Mesendoderm (in vitro differentiated cells): ENCODE measurements at places on chromosomes 3 and 15.

GRCh38 chr3:146102885-146103284 lies 58.1 kb downstream of the PLOD2 start:
- no peak overlapping the region for H3K4me3 ChIP-seq
- H3K36me3 ChIP-seq: no peaks in the 10 kb centered on the region
- H3K4me1 ChIP-seq: no peaks in the 10 kb centered on the region
- no peak for DNase-seq
- no peak overlapping the region for H3K27ac ChIP-seq

DNA sequence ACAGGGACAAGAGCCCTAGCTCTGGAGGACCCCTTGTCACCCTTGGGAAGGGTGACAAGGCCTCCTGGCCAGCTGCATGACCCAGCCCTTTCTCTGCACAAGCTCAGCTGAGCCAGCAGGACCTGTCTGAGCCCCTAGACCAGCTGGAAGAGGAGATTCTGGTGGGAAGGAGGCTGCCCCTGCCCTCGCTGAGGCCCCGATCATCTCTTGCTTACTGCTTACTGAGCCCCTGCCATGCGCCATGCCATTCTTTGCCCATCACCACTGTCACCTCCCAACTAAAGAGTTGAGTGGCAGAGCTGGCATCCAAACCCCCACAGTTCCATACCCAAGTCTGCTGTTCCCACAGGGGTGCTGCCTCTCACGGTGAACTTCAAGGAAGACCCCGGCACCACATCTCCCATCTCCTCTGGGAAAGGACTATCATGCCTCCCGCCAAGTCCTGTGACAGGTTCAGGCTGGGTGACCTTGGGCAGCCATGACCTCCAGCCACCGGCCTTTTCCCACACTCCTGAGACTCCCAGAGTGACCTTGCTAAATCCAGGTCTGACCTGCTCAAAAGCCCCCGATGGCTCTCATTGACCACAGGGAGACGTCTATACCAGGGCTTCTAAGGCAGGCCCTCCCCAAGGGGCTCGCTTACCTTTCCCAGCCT lies 34.0 kb downstream of the ACSBG1 start:
- H3K27me3 ChIP-seq: no peaks in the 10 kb centered on the region
- DNase-seq: no peak
- no peak overlapping the region for H3K4me3 ChIP-seq
- no peak overlapping the region for H3K27ac ChIP-seq
- no peaks in the 10 kb centered on the region for H3K4me1 ChIP-seq

DNA sequence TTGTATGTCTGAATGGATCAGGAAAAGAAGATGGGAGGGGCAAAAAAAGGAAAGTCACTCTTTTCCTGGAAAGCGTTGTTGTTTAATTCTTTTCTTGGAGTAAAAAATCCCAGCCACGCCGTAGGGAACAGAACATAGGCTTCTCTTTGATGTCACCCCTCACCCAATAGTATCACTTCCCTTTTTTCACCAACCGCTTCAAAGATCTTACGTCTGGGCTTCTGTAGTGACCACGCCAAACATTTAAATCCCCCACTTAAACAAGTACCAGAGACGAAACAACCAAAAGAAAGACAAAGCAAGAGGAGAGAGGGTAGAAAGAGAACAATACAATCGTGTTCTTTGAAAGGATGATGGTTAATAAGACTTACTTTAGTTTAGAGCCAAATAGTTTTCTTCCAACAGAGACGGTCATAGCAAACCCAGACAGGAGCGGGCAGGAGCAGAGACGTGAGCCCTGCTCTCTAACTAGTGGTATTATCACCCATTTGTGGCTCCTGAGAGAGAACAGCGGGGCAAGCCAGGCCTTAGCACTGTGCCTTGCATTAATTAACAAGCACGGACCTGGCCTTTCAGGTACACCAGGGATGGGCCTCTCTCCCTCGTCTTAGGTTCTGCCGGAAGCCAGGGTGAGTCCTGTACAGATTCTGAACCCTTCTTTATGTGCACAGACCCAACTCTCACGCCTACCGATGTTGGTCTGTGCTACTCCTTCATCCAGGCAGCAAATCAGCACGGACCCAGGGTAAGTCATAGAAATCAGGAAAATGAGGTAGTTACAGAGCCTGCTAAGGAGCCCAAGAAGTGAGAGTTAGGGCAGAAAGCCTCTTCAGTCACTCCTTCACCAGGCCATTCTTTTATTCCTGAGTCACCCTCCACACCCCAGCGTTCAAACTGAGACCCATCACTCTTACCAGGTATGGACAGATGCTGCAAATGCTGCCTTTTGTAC lies 28.2 kb upstream of the BCL6 start:
- no peak overlapping the region for H3K27ac ChIP-seq
- no peak for DNase-seq
- no peaks in the 10 kb centered on the region for H3K27me3 ChIP-seq
- H3K4me1 ChIP-seq: no peaks in the 10 kb centered on the region
- no peak overlapping the region for H3K4me3 ChIP-seq
- no peaks in the 10 kb centered on the region for H3K36me3 ChIP-seq

- no peaks in the 10 kb centered on the region for H3K27me3 ChIP-seq
- H3K4me1 ChIP-seq: no peaks in the 10 kb centered on the region
- no peak for DNase-seq
- H3K27ac ChIP-seq: no peak overlapping the region
Measured at GRCh38 chr15:73849641-73850040, 23.7 kb upstream of the TBC1D21 start.

- no peaks in the 10 kb centered on the region for H3K36me3 ChIP-seq
- H3K27ac ChIP-seq: no peak overlapping the region
- no peaks in the 10 kb centered on the region for H3K27me3 ChIP-seq
- H3K4me3 ChIP-seq: no peak overlapping the region
Measured at GRCh38 chr3:95350049-95350448, 1287.2 kb downstream of the NSUN3 start.

DNA sequence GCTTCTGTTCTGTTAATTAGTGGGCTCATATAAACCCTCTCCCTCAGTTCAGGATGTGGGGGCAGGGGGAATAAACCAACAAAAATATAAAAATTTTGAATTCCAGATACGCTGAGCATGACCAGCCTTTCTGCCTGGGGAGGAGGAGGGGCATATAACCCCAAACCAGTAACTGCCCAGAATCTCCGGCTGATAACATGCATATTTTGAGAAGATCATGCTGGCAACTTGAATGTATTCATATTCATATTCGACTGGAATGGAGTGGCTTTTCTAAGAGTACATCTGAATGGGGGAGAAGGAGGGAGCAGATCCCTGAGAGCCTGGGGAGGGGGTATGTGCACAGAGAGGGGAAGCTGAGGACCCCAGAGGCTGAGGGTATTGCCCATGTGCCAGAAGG lies 54.5 kb upstream of the LCTL start:
- H3K27ac ChIP-seq: no peak overlapping the region
- no peak for DNase-seq
- H3K4me1 ChIP-seq: peaks cover 15% of the 10 kb centered on the region
- H3K36me3 ChIP-seq: no peaks in the 10 kb centered on the region
- H3K4me3 ChIP-seq: no peak overlapping the region

DNA sequence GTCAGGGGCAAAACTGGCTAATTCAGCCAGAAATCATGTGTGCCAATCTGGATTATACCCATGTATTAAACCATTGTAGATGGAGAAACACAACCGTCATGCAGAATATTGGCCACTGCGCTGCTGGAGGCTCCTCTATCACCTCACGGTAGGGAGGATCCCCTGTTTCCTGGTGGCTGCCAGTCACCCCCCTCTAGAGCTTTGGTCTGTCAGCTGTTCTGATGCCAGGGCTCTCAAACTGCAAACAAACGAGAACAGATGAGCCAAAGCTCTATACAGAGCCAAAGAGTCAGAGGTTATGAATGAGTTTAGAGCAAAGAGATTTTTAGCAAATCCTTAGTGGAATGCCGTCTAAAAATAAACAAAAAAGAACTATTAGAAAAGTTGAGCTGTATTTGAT lies 62.5 kb downstream of the IL20RB start:
- no peak overlapping the region for H3K27ac ChIP-seq
- H3K4me1 ChIP-seq: no peaks in the 10 kb centered on the region
- H3K27me3 ChIP-seq: no peaks in the 10 kb centered on the region
- DNase-seq: no peak
- no peaks in the 10 kb centered on the region for H3K36me3 ChIP-seq
- no peak overlapping the region for H3K4me3 ChIP-seq

DNA sequence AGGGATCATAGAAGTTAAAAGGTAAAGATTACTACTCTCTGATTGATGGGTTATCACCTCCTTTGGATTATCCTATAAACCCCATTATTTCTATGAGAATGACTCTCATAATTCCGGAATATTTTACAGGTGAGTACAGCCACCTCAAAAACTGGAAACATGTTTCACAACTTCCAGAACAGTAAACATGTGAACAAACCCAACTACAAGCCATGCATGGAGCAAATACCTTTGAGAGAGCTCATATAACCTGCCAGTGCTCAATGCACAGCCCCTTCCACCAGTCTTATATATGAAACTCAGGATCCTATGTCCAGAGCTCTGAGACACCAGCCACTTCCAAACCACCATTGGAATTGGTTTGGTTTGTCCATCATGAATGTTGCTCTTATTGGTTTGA lies 208.0 kb downstream of the MECOM start:
- DNase-seq: no peak
- H3K4me1 ChIP-seq: no peaks in the 10 kb centered on the region
- H3K36me3 ChIP-seq: no peaks in the 10 kb centered on the region
- no peaks in the 10 kb centered on the region for H3K27me3 ChIP-seq
- no peak overlapping the region for H3K4me3 ChIP-seq

DNA sequence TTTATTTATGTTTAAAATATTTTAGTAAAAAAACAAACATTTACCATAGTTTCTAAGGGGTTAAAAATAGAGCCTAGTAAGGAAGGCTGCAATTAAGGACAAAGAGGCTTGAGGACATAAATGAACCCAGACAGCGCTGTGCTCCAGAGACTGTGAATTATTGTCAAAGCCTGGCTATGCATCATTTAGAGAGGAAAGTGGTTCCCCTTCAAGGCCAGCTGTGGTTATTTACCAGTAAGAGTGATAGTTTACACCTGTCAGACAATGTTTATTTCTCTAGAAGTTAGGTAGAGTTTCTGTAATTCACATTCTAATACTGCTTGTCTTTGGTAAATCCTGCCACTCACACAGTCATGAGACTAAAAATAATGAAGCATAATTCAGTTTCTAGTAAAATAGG lies 32.4 kb upstream of the PIK3R4 start:
- H3K36me3 ChIP-seq: no peaks in the 10 kb centered on the region
- H3K4me3 ChIP-seq: no peak overlapping the region
- no peaks in the 10 kb centered on the region for H3K27me3 ChIP-seq
- H3K4me1 ChIP-seq: no peaks in the 10 kb centered on the region
- no peak overlapping the region for H3K27ac ChIP-seq

DNA sequence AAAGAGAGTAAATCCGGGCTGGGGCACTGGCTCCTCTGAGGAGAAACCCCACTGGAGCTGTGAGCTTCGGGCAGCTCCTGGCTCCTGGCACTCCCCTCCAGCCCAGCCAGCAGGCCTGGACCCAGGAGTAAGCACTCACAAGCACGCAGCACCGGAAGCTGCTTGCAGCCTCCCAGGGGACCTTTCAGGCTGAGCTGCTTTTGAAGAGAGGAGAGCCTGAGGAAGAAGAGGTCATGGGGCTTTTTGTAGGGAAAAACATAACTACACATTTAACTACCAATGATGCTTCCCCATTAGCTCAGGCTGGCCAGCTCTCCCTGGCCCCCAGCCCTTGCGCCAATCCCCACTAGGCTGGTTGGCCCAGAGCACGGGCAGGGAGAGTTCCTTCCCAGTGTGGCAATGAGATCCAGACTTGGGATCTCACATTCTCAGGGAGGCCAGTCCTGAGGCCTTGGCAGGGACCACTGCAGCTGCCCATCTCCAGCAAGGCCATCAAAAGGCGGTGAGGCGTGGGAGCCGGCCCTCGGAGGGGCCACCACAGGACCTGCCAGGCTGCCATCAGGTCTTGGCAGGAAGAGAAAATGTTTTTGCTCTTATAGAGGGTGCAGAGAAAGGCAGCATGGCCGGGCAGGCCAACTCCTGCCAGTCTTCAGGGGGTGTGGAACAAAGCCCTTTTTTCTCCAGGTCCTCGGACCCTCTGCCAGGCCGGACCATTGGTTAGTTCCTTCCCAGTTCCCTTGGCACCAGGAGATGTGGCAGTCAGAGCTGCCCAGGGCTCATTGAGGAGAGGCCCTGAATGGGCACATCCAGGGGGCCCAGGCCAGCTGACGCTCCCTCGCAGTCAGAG lies 41.5 kb upstream of the MFGE8 start:
- DNase-seq: no peak
- H3K4me1 ChIP-seq: no peaks in the 10 kb centered on the region
- no peaks in the 10 kb centered on the region for H3K27me3 ChIP-seq
- H3K36me3 ChIP-seq: no peaks in the 10 kb centered on the region

DNA sequence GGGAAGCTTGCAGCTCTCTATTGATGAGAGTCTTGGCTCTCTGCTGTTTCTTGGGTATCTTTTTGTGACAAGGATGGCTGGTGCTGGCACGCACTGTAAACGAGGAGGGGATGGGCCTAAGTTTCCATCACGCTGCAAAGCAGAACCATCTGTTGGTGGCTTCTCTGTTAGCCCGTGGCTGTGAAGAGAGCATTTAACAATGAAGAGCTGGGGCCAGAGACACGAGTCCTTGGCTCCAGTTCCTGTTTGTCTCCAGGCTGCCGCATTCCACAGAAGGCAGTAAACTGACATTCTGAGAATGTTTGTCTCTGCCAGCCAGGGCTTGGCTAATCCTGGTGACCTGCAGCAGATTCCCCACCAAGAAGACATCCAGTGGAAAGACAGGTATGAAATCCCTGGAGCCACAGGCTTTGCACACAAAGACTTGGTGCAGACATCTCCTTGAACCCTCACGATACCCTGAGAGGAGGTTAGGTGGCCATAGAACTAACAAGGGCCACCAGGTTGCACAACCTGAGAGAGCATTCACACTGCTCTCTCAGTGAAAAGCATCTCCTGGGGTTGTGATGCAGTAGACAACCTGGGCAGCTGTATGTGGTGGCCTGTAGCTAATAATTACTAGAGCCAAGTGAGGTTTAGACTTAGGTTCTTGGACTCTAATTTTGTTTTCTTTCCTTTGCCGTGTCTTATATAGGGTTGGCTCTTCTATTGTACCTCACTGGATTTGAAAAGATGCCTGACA lies 130.9 kb downstream of the ASB7 start:
- no peak overlapping the region for H3K4me3 ChIP-seq
- no peak overlapping the region for H3K27ac ChIP-seq
- no peaks in the 10 kb centered on the region for H3K36me3 ChIP-seq
- DNase-seq: peak; percentile 87
- H3K27me3 ChIP-seq: no peaks in the 10 kb centered on the region

DNA sequence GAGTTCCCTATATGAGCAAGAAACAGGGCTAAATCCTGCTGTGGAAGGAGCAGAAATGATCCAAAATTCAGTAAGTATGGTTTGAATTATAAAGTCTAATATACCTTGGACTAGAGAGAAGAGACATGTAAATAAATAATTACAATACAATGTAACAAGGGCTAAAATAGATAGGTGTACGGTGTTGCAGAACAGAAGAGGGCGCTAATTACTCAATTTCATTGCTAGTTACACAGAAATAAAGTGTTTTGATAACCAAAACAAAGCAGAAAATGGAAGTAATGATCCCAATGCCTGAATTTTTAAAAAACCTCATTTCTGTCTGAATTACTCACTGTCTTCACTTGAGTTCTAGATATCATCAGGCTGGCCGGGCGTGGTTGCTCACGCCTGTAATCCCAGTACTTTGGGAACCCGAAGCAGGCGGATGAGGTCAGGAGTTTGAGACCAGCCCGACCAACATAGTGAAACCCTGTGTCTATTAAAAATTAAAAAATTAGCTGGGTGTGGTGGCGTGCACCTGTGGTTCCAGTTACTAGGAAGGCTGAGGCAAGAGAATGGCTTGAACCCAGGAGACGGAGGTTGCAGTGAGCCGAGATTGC lies 8.3 kb upstream of the PLCH1 start:
- no peak overlapping the region for H3K27ac ChIP-seq
- no peak overlapping the region for H3K4me3 ChIP-seq
- H3K27me3 ChIP-seq: no peaks in the 10 kb centered on the region
- peaks cover 1% of the 10 kb centered on the region for H3K4me1 ChIP-seq
- no peaks in the 10 kb centered on the region for H3K36me3 ChIP-seq
